Upper lobe of left lung (tissue), 6 donors: ENCODE measurements at places on chromosomes 5 and 9. TPM values are rescaled to one million over a fixed set of nuclear protein-coding genes. Genes with fewer than 3 reads are reported as not detected.
A peak's percentile ranks its signal among the peaks of the same experiment; 100 is the strongest.

DNA sequence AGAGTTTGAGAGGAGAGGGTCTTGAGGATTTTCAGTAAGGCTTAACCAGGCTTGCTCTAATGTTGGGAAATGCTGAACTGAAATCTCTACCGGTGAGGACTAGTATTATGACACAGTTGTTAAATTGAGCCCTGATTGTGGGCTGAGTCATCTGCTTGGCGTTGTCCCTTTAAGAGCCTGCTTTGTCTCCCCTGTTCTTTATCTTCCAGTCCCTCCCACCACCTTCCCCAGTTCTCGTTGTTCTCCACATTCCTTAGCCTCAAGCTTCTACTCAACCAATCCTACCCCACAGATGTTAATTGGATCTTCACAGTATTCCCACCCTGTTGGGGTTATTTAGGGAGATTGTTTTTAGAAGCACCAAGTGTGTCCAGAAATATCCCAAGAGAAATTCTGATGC is 57.6 kb downstream of the ANKRD55 start:
- H3K27me3 ChIP-seq, result no peaks in the 10 kb centered on the region
- no peaks in the 10 kb centered on the region for H3K36me3 ChIP-seq
- peaks cover 29% of the 10 kb centered on the region for H3K4me1 ChIP-seq
- no peak overlapping the region for H3K4me3 ChIP-seq
- H3K27ac ChIP-seq, result peak overlapping the region; percentile 42
- no peak for DNase-seq

DNA sequence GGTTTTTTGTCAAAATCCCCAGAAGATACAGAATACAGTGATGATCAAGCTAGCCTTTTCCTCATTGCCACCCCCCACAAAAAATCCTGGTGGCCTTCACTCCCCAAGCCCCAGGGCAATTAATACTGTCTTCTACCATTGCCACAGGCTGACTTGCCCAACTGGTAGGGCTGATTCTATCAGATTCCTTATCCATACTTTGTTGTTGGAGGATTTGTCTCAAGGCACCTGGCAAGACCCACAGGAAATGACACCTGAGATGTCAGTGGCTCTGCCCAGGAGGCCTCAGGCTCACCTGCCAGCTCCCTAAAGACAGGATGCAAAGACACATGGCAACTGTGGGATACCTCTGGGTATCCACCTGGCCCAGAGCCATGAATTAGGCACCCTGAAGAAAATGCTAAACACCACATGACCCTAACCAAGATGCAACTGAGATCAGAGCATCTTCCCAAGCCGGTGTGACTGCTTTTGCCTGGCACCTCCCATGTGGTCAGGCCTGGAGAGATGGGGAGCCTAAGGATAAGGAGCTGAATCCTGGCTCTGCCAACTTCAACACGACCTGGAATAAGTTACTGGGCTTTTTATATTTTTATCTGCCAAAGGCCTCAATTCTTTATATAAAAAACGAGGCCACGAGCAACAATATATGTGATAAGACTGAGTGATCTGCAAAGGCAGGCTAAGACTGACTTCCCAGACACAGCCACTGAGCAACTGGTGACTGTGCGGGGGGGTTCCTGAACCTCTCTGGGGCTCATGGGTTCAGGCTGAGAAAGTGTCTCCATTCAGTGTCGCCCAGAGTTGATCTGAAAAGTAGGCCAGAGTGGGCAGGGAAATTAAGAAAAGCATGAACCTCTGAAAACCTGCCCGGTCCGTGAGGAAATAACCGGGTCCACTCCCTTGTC is 944 bp downstream of the ATOX1 start:
- H3K4me3 ChIP-seq, result peak overlapping the region; percentile 68
- H3K36me3 ChIP-seq, result peaks cover 3% of the 10 kb centered on the region

DNA sequence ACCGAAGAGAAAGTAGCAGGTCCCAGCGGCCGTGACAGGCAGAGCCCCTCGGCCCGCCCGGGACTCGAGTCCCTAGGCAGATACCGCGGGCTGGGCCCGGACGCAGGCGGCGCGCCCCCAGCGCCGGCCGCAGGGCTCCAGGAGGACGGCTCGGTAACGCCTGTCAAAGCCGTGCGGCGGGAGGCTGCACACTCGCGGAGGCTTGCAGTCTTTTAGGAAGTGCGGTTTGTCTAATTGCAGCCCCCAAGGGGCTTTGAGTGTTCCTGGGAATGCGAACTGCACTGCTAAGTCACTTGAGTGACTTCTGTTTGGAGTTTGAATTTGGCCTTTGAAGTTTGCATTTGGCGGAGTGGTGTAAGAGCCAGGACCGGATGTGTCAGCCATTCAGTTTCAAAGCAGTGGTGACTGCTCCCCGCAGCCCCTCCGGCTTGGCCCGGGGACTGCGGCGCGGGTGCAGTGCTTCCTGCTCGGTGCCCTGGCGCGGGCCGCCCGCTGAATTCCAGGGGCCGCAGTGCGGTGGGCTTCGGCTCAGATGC is 1.3 kb downstream of the MAP3K1 start:
- peaks cover 39% of the 10 kb centered on the region for H3K4me1 ChIP-seq
- peak; percentile 73 for DNase-seq
- H3K4me3 ChIP-seq, result peak overlapping the region; percentile 84
- peak overlapping the region; percentile 95 for H3K27ac ChIP-seq
- H3K36me3 ChIP-seq, result no peaks in the 10 kb centered on the region

GRCh38 chr5:136285096-136285855 is 80.1 kb downstream of the TRPC7 start:
- no peak overlapping the region for H3K27ac ChIP-seq
- no peak overlapping the region for H3K4me3 ChIP-seq
- no peak for DNase-seq
- H3K27me3 ChIP-seq, result no peaks in the 10 kb centered on the region
- no peaks in the 10 kb centered on the region for H3K36me3 ChIP-seq

- H3K4me3 ChIP-seq, result no peak overlapping the region
- H3K4me1 ChIP-seq, result no peaks in the 10 kb centered on the region
- H3K36me3 ChIP-seq, result no peaks in the 10 kb centered on the region
- H3K27me3 ChIP-seq, result no peaks in the 10 kb centered on the region
- no peak for DNase-seq
- H3K27ac ChIP-seq, result no peak overlapping the region
Observed at GRCh38 chr5:21024966-21025365, 1037.0 kb upstream of the CDH18 start.

GRCh38 chr9:114452219-114453165 is 52.8 kb downstream of the WHRN start:
- H3K27ac ChIP-seq, result no peak overlapping the region
- no peak for DNase-seq
- no peaks in the 10 kb centered on the region for H3K4me1 ChIP-seq
- no peaks in the 10 kb centered on the region for H3K27me3 ChIP-seq
- H3K36me3 ChIP-seq, result no peaks in the 10 kb centered on the region

DNA sequence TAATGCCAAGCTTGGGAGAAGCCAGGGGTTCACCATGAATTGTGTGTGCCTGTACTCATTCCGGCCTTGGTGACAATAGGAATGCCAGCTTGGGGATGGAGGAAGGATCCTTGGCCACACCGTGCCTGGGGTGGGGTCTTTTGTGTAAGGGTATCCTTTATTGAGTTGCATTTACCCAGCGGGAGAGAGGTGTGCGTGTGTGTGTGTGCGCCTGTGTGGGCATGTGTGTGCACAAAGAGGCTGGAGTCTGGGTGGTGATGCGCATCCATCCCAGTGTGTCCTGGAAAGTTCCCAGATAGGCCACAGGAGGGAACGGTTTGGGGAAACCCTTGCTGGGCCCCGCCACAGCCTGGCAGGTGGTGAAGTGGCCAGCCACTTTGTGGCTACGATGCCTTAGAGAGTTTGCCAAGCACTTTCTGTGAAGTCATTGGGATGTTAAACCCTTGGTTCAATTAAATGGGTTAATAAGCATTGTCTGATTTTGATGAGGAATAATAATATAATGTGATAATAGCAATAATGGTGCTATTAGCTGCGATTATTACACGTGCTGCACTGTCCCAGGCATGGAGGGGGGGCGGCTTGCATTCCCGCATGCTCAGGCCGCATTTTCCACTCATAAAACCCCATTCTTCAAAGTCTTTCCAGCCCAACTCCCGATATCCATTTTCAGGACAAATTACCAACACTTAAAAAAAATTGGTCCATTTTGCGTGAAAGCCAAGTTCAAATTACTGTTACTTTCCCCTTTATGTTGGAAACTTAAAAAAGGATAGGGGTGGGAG is 13.7 kb downstream of the PITX1 start:
- H3K27me3 ChIP-seq, result no peaks in the 10 kb centered on the region
- H3K27ac ChIP-seq, result no peak overlapping the region
- H3K4me1 ChIP-seq, result no peaks in the 10 kb centered on the region
- H3K36me3 ChIP-seq, result no peaks in the 10 kb centered on the region
- no peak for DNase-seq

DNA sequence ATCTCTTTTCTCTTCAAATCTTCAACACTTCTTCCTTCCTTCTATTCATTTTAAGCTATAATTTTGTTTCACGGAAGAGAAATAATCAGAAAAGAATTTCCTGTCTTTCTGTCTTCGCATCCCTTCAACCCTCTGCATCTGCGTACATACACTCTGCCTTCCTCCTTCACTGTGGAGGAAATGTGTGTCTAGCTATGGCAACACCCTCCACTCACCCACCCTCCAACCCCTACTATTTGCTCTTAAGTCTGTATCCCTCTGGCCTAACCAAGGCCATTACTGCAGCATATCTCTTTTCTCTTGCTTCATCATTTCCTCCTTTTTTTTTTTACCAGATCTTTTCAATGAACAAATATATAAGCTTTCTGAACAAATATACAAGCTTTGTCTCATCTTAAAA is 105.7 kb upstream of the NUDT12 start:
- H3K4me3 ChIP-seq, result no peak overlapping the region
- DNase-seq, result no peak
- no peak overlapping the region for H3K27ac ChIP-seq
- no peaks in the 10 kb centered on the region for H3K27me3 ChIP-seq
- no peaks in the 10 kb centered on the region for H3K36me3 ChIP-seq

DNA sequence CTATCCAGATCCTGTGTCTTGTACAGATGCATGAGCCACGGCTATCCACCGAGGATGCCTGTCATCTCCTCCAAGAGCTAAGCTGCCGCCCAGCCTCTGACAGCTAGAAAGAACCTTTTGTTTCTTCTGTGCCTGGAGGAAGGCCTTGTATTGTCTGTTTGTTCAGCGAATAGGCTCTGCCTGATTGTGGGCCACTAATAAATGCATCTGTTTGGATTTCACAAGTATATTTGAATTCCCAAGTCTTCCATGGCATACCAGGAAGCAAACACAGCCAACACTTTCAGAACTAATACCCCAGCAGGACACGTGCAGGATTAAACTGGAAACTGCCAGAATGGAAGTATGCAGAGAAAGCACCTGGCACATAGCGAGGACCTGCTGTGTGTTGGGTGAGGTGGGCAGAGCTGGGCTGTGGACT is 92.7 kb upstream of the NEURL1B start:
- H3K36me3 ChIP-seq, result no peaks in the 10 kb centered on the region
- no peaks in the 10 kb centered on the region for H3K27me3 ChIP-seq
- no peaks in the 10 kb centered on the region for H3K4me1 ChIP-seq
- no peak for DNase-seq
- H3K27ac ChIP-seq, result no peak overlapping the region

- H3K27ac ChIP-seq, result no peak overlapping the region
- no peaks in the 10 kb centered on the region for H3K4me1 ChIP-seq
- H3K36me3 ChIP-seq, result no peaks in the 10 kb centered on the region
Observed at GRCh38 chr5:3564827-3565518, 30.7 kb upstream of the IRX1 start.

GRCh38 chr5:125476901-125477585 is 730.6 kb upstream of the ZNF608 start:
- H3K36me3 ChIP-seq, result no peaks in the 10 kb centered on the region
- H3K27me3 ChIP-seq, result no peaks in the 10 kb centered on the region
- no peak overlapping the region for H3K4me3 ChIP-seq
- H3K4me1 ChIP-seq, result peaks cover 5% of the 10 kb centered on the region
- no peak for DNase-seq

TNFSF15 gene
- total RNA-seq, result 5.9 TPM

DNA sequence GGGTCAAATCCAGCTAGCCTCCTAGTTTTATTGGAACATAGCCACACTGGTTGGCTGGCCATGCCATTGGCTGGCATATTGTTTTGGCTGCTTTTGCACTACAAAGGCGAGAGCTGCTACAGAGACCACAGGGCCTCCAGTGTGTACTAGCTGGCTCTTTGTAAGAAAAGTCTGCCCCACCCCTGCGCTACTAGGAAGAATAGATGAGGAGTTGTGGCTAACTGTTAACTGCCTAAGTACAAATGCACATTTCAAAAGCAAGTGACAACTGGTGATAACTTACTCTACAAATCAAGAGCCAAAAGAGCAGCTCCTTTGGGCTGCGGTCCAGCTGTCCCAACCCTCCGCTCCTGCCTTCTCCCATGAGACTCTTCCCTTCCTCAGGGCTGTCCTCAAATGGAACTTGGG is 63.9 kb downstream of the SERINC5 start:
- DNase-seq, result no peak
- no peaks in the 10 kb centered on the region for H3K36me3 ChIP-seq
- no peak overlapping the region for H3K4me3 ChIP-seq
- peak overlapping the region; percentile 50 for H3K27ac ChIP-seq
- no peaks in the 10 kb centered on the region for H3K27me3 ChIP-seq

GRCh38 chr5:6106756-6107155 is 271.6 kb downstream of the MED10 start:
- H3K36me3 ChIP-seq, result no peaks in the 10 kb centered on the region
- H3K27me3 ChIP-seq, result no peaks in the 10 kb centered on the region
- DNase-seq, result no peak
- H3K27ac ChIP-seq, result no peak overlapping the region
- H3K4me1 ChIP-seq, result no peaks in the 10 kb centered on the region
- no peak overlapping the region for H3K4me3 ChIP-seq

GRCh38 chr9:95826183-95826838 is 49.2 kb upstream of the ERCC6L2 start:
- DNase-seq, result no peak
- H3K4me1 ChIP-seq, result no peaks in the 10 kb centered on the region
- no peaks in the 10 kb centered on the region for H3K27me3 ChIP-seq
- H3K27ac ChIP-seq, result no peak overlapping the region
- H3K4me3 ChIP-seq, result no peak overlapping the region
- no peaks in the 10 kb centered on the region for H3K36me3 ChIP-seq

DMRT3 gene
- total RNA-seq, result not detected

DNA sequence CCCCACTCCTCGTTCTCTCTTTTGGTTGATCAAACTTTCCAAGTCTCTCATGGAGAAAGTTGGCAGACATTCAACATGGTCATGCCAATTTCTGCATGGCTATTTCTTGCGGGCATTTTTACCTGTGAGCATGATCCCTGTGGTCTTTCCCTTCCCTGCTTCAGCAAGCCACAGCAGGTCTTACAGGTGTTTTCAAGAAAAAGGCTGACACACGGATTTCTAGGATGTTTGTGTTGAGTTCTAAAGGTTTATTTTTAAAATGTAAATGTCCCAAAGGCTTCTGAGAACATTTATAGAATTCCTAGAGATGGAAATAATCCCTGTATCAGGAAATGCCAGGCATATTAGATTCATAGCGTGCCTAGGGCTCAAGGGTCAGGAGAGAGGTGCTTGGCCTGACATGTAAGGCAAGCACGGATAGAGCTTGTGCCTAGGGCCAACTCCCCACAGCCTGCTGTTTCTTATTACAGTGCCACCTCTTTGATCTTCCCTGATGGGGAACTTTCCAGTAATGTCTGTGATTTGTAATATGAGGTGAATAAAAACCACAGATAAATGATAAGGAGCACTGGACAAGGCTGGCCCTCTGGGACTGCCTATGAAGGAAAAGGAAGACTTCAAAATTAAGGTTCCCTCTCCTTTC is 79.8 kb downstream of the MUSK start:
- no peaks in the 10 kb centered on the region for H3K36me3 ChIP-seq
- H3K4me1 ChIP-seq, result peaks cover 10% of the 10 kb centered on the region
- H3K4me3 ChIP-seq, result no peak overlapping the region
- DNase-seq, result no peak

SLC45A2 gene
- not detected for total RNA-seq
